ENCODE measurements at places on chromosomes 11 and 22.

GRCh38 chr22:17888855-17889254 is 114.6 kb upstream of the BID start:
- no peak for DNase-seq

DNA sequence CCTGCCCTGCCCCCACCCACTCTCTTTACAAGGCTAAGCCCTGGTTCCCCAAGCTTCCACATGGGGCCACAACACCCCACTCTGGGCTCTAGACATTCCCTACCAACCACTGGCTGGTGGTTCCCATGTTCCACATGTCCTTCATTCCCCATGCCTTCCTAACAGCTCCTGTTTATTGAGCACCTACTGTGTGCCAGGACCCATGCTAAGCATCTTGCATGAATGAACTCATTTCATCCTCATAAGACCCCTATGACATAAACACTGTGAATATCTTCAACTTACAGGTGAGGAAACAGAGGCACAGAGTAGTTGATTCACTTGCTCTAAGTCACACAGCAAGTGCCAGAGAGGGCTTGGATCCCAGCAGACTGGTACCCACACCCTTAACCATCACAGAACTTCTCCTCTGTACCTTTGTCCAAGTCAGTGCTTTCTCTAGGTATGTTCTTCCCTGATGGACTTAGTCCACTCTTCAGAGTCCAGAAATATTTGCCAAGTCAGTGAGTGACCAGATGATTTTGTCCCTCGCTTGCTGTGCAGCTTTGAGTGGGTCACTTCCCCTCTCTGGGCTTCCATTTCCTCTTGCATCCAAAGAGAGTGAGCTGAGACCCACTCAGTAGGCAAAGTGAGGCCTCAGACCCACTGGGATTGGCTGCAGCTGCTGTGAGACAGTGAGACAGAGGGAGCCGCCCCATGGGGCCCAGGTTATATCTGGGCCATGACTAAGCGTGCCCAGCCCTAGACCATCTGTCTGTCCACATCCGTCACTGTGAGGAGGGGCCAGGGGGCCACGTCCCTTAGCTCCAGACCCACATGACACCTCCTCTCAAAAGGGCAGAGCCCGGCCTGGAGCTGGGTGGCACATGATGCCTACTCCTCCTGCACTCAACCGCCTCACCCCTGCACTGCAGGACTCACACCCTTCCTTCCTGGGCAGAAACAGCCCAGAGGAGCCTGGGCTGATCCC is 132.4 kb downstream of the MN1 start:
- DNase-seq = no peak

DNA sequence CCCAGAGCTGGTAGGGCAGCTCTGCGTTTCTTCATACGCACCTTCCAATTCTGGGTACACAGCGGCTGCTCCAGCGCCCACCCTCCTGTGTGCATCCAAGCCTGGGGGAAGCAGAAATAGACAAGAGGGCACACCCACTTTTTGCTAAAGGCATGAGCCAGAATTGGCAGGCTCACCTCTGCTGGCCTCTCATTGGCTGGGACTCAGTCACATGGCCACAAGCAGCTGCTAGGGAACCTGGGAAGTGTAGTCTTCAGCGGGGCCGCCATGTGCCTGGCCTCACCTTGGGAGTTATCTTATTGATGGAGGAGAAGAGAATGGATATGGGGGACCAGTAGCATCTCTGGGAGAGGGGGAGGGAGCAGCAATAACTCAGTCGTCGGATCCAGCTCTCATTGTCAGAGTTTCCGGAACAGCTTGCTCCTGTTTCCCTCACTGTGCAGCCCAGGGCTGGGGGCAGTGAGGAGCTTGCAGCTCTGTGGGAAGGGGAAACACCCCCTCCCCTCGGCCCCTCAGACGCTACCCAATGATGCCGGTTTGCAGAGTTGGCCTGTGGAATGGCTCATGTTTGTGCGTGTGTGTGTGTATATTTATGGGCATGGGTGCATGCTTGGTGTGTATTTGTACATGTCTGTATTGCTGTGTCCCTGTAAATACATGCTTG is 11.8 kb upstream of the MIEF1 start:
- DNase-seq = peak; percentile 63

DNA sequence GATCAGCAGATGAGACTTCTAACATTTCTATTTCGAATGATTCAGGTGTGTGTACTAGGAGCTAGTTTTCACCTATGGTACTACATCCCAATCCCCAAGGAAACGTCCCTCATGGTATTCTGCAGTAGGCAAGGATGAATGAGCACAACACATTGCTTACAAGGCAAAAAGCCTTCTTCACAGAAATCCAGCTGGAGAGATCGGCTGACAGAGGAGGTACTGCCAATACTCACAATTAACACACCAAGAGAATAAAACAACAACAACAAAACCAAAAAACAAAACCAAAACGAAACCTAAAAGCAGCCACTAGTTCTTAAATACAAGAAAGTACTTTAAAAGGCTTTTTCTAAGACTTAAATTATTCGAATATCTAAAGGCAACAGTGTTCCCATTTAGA is 101.4 kb downstream of the PICALM start:
- DNase-seq = no peak

- no peak for DNase-seq
These were observed 194.7 kb upstream of the E2F8 start for GRCh38 chr11:19435306-19435989.

DNA sequence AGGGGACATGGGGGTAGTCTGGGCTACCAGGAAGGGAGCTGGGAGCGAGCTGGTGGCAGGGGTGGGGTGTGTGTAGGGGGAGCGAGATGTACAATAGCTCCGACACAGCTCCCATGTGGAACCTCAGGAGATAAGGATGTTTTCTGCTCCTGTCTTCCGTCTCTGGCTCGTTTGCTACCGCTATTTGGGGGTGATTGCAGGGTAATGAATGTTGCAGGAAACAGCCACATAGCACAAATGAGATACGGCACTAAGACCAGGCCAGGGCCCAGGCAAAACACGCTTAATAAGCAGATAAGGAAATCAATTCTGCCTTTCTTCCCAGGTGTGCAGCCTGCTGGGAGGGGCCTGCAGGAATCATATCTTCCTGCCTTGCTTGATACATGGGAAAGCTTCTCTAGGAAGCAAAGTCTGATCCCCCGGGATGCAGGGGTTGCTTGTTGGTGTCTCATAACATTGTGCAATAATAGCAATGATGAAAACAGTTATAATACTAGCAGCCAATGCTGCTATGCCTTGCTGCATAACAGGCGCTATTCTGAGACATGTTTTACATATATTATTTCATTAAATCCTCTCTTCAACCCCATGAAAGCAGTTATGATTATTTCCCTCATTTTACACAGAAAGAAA is 158.7 kb downstream of the ST3GAL4 start:
- no peak for DNase-seq

DNA sequence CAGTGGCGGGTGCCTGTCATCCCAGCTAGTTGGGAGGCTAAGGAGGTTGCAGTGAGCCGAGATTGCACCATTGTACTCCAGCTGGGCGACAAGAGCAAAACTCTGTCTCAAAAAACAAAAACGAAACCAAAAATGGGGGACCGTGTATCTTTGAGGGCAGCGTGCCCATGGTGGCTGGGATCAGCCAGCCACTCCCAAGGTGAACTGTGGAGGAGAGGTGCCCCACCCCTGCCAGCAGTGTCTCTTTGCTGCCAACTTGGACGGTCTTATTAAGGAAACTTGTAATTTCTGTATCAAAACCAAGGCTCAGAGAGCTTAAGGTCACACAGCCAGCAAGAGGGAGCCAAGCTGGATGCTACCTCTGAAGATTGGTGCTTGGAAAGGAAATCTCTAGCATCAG is 147.7 kb downstream of the CACNA1I start:
- DNase-seq = no peak

GRCh38 chr22:40121461-40121860 is 56.3 kb upstream of the TNRC6B start:
- DNase-seq = no peak

DNA sequence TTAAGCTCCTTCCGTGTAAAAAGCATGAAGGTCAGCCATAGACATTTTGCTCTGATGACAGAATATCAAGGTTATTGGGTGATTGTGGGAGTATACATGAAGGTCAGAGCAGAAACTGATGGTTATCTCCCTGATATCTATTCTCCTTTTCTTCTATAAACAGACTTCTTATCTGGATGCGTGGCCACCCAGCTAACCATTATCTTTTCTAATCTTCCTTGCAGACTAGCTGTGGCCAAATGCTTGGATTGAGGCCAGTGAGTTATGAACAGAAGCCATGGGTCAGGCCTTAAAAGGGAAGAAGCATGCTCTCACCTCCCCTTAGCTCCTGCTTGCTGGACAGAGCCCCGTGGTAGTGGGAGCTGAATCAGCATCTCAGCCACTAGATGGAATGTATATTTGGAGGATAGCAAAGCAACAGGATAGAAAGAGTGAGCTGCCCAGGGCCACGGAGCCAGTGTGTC is 31.3 kb upstream of the LRRC55 start:
- DNase-seq = no peak

GRCh38 chr11:21948876-21949275 is 244.0 kb upstream of the ANO5 start:
- DNase-seq = no peak

DNA sequence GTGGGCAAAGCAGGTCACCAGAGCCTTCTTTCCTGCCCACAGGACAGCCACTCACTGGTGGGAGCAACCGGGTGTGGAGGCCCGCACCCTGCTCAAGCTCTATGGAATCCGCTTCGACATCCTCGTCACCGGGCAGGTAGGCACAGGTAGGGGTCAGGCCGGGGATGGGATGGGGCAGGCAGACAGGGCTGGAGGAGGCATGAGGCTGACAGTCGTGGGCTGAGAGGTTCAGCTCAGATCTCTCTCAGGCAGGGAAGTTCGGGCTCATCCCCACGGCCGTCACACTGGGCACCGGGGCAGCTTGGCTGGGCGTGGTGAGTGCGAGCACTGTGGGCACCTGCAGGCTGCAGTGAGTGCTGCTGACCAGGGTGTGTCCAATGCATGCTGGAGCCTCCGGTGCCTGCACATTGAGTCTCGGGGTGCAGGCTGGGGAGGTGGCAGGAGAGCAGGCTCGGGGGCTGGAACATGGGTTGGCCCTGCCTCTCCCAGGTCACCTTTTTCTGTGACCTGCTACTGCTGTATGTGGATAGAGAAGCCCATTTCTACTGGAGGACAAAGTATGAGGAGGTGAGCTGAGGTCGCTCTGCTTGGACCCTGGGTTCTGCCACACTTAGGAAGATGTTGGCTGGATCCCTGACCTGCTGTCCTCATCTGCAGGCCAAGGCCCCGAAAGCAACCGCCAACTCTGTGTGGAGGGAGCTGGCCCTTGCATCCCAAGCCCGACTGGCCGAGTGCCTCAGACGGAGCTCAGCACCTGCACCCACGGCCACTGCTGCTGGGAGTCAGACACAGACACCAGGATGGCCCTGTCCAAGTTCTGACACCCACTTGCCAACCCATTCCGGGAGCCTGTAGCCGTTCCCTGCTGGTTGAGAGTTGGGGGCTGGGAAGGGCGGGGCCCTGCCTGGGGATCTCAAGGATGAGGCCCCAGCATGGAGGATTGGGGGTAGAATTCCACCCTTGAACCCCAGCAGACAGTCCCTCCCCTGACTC is 6.3 kb downstream of the SLC7A4 start:
- no peak for DNase-seq

DNA sequence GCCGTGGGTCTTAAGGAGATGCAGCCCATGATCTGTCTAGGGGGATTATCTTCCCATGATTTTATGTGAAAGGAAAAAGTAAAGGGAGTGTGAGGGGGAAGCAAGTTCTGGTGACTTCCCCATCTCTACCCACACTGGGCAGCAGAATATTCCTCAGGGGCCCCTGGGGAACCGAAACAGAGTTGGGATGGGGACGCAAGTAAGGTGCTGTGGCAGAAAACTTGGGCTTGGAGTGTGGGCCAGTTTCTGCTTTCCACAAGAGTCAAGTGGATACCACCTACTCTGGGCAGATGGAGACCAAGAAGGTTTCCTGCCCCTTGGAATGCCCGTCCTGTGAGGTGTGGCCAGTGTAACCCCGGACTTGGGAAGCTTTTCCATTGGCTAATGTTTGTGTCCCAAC is 64.4 kb downstream of the SGSM3 start:
- no peak for DNase-seq

DNA sequence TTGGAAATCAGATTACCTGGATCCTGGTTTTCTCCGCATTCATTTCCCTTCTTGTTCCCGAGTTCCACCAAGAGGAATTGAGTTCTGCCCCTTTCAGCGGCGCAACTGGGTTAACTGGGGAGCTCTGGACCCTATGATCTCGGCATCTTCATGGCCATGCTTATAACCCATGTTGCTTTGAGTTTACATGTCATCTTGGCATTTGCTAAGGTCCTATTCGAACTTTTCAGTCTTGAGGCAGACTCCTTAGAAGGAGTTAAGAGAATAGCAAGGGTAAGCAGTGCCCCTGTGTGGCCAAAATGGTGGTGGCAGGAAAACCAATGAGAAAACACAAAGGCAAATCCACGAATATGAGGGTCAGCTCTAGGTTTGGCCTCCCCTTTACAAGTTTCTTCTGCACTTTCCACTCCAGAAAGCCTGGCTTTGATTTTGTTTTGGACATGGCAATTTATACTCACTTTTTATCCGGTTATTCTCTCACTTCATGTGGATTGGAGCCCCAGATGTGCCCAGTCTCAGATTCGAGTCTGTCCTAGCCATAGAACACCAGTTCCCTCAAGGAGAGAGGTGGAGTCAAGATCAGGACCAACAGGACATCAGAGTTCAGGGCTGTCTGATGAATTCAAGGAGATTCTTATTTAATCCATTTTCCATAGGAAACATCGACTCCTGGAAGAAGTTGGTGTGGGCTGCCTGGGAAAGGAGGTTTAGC is 55.3 kb upstream of the FBXO3 start:
- peak; percentile 15 for DNase-seq

DNA sequence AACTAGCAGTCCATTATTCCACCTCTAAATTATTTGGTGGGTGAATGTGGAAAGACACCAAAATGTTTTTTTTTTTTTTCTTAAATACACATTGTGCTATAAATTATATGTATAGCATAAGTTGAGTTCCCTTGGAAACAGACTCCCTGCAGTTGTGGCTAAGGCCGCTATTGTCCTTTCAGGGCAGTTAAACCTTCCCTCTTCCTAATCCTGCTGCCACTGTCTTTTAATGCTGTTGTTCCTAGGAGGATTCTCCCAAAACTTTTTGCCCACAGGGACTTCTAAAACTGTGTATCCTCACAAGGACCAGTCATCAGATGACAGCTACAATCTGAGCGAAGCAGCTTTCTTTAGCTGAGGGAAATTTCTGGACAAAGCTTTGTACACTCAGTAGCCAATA is 478.9 kb upstream of the CHORDC1 start:
- no peak for DNase-seq

DNA sequence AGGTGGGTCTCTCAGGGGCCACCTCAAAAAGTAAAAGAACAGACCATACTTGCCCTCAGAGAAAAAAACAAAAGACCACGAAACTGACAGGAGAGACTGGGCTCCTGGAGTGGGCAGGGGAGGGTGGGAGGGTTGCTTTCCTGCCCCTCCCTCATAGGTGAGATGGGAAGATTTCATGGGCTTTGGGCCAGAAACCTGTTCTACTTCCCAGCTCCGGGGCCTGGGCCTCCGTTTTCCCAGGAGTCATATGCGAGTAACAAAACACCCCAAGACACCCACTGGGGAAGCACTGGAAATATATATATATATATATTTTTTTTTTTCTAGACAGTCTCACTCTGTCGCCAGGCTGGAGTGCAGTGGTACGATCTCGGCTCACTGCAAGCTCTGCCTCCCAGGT is 31.6 kb downstream of the TTLL1 start:
- DNase-seq = no peak

- no peak for DNase-seq
These were observed 7.2 kb downstream of the CEP164 start for GRCh38 chr11:117334896-117335295.

- no peak for DNase-seq
These were observed 372.7 kb upstream of the TENM4 start for GRCh38 chr11:79813551-79813950.
